ENCODE measurements at places on chromosomes 6 and 20.

GRCh38 chr6:106612671-106613416 lies 16.5 kb downstream of the RTN4IP1 start:
- no peak for DNase-seq

- no peak for DNase-seq
Measured at GRCh38 chr20:24587384-24588046, 118.1 kb downstream of the SYNDIG1 start.

- no peak for DNase-seq
Measured at GRCh38 chr20:17545127-17545526, 13.9 kb upstream of the BFSP1 start.

DNA sequence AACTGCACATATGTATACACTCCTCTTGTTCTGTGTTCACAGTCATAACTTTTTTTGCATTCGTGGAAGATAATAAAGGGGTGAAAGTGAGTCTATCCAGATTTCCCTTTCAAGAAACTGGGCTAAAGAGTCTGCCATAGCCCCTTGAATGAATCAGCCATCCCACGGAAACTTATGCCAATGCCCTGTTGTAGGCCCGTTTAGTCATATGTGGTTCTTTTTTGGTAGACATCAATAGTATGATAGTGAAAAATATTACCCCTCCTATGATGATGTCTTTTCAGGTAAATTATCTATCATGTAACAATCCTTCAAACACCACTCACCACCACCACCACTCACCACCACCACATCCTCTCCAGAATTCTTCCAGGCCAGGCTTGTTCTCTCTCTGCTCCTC lies 99.9 kb upstream of the MYLIP start:
- DNase-seq, result no peak

DNA sequence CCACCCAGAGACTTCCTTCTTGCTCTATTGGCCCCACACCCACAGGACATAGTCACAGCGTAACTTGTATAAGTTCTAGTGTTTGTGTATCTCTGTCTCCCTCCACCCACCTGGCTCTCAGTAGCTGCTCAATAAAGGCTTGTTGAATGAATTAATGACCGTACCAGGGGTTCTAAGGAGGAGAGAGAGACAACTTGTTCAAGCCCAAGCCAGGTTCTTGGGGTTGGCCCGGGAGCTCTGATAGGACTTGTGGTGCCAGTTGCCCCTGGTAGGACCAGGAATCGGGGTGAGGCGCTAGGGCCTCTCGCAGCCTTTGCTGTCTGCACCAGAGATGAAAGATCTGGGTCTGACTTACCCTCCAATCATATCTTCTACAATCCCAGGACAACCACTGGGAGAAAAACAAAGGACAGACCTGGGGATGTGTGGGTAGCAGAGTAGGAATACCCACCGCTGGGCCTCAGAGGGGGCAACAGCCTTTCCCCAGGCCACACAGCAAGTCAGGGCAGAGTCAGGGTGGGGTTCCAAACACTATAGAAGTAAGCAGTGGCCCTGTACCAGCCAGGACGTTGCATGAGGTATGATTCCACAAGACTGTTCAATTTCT lies 5.3 kb upstream of the TGM2 start:
- DNase-seq, result no peak

DNA sequence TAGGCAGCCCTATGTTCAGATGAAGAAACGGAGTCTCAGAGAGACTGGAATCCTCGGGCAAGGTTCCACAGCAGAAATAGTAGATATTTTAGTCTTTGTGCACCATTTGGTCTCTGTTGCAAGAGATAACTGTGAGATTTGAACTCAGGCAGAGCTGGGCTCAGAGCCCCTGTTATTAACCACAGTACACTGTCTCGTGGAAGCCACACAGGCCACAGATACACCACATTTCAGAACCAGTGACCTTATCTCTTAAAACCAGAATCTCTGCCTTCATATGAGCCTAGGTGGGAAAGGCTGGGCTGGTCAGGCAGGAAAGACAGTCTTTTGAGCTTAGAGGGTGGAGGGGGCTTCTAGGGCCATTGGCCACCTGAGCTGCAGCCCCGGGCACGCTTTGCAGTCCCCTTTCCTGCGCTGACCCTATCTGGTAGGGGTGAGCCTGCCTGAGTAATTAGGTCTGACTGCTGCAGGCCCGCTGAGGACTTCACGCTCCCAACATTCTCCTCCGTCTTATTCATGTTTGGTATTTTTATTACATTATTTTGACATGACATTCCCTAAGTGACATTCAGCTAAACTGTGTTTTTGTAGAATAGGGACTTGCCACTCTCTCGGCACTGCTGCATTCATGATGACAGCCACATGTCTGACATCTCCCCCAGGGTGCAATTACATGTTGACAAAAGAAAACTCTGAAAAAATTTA lies 71.1 kb downstream of the KCNB1 start:
- no peak for DNase-seq

DNA sequence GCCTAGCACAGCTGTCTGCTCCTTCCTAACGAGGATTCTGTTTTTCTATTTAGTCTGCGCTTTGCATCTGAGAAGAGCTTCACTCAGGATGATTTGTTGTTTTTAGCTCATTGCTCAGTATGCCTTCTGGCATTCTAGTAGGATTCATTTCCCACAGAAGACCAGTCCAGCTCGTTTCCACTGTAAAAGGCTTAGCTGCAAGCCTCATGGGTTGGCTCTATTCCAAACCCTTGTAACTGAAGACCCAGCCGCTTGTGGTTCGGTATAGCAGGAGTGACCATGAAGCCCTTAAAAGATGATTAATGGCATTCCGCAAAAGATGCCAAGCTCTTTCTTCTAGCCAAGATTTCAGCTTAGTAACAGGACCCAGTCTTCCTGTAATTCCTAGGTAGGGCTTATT lies 7.2 kb downstream of the ADGRF1 start:
- no peak for DNase-seq

DNA sequence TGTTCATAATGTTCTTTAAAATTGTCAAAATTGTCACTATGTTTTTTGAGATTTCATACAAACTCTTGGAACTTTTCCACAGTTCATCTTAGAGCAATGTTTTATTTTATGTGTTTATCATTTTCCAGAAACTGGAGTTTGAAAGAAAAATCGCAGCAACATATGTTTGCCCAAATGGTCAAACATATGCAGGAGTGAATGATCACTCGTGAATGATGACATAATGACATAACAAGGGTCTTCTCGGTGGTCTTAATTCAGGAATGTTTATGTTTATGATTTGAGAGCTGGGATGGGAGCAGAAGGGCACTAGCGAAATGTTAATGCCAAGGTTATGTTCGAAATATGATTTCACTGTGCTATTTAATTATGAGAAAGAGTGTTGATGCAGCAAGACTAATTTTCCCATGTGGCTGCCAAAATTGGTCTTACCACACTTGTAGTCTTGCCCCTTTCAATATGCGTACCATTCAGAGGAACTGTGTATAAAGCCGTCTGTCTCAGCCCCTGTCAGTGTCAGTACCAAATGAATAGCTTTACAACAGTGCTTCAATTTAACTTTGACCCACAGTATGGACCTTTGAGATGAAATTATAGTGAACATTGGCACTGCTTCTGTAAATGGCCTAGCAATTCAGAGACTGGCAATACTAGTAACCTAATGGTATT lies 152.3 kb downstream of the CARMIL1 start:
- no peak for DNase-seq

DNA sequence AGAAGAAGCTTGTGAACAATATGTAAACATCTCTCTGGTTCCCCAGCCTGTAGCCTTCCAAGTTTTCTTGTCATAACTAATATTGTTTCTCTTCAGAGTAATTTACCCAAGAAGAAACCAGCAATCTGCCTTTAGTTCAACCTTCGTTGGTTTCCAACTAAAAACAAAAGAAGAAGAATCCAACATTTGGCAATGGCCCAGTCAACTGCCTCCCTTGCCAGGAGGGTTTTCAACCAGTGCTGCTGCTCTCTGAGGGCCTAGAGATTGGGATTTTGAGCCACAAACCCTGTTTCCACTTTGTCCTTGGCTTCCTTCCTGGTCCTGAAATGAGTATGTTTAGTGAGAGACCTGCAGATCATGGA lies 395.8 kb upstream of the CNR1 start:
- DNase-seq, result no peak

GRCh38 chr20:845226-845868 lies 11.8 kb downstream of the FAM110A start:
- no peak for DNase-seq

GRCh38 chr6:112939563-112939962 lies 592.4 kb downstream of the RFPL4B start:
- no peak for DNase-seq

DNA sequence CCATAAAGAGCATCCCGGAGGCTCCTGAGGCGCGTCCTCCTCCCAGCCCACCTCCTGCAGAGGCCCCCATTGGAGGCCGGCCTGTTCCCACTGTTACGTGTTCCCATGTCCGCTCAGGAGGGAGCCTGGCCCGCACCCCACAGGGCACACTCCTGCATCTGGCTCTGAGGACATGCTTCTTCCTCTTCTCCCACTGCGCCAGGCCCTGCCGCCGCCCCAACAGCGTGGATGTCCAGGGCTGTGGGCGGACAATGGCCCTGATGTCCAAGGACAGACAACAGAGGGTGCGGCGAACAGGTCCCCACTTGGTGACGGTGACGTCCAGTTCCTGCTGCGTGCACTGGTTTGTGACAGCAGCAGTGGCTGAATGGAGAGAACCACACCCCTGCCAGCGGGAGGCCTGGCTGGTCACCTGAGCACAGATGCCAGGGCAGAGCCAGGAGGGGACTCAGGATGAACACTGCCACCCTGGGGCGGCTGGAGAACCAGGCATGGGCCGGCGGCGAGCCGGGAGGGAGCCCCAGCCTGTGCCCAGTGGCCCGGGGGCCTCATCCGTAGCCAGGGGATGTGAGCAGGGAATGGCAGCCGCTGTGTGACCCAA lies 26.6 kb downstream of the FRMD1 start:
- DNase-seq, result no peak

GRCh38 chr6:44522871-44523270 lies 135.4 kb downstream of the CDC5L start:
- no peak for DNase-seq

- no peak for DNase-seq
Measured at GRCh38 chr20:25032478-25033264, 25.3 kb downstream of the ACSS1 start.

GRCh38 chr6:3808199-3808598 lies 41.0 kb upstream of the FAM50B start:
- no peak for DNase-seq

DNA sequence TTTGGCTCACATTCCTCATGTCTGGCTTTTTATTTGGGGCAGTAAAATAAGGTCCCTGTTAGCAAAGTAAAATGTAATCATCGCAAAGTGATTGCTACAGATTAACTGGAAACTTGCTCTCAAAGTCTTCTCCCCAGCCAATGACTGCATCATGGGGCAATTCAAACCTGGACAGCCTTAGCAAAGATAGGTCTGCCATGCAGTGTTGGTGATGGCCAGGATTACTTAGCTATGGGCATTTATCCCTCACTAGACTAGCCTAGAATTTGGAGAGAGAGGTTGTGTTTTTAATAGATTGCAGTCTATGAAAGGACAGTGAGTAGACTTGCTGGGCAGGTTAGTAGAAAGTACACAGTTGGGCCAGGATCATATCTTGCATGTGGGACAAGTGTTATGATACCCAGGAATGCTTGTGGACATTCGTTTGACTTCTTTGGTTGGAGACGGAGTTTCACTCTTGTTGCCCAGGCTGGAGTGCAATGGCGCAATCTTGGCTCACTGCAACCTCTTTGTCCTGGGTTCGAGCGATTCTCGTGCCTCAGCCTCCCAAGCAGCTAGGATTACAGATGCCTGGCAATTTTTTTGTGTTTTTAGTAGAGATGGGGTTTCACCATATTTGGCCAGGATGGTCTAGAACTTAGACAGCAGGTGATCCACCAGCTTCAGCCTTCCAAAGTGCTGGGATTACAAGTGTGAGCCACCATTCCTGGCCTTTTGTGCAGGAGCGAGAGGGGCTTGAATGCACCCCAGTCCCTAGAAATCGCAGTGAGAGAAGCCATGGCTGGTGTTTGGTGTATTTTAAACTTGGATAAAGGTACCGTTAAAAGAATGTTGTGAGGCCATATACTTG lies 3.4 kb downstream of the RPS12 start:
- DNase-seq, result no peak

GRCh38 chr6:83893024-83893423 lies 33.5 kb downstream of the CYB5R4 start:
- DNase-seq, result no peak

GRCh38 chr20:24943731-24944130 lies 5.3 kb upstream of the CST7 start:
- no peak for DNase-seq

DNA sequence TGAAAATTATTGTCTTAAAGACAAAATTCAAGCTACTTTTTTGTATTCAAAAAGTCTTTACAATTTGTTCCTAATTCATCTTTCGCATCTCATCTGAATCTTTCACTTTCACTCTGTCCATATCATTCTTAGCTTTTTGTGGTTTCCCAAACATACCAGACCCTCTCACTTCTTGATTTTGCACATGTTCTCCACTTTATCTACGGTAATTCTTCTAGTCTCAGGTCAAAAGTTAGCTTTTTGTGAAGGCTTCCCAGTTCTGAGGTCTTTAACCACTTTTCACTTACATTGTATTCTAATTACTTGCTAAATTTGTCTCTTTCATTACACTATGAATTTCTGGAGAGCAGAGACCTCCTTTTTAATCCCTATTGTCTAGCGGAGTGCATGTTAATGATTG lies 34.6 kb upstream of the EPHA7 start:
- DNase-seq, result no peak

GRCh38 chr6:108596956-108597355 lies 36.2 kb downstream of the FOXO3 start:
- no peak for DNase-seq

- no peak for DNase-seq
Measured at GRCh38 chr20:61253640-61254511, 1.8 kb downstream of the CDH4 start.

DNA sequence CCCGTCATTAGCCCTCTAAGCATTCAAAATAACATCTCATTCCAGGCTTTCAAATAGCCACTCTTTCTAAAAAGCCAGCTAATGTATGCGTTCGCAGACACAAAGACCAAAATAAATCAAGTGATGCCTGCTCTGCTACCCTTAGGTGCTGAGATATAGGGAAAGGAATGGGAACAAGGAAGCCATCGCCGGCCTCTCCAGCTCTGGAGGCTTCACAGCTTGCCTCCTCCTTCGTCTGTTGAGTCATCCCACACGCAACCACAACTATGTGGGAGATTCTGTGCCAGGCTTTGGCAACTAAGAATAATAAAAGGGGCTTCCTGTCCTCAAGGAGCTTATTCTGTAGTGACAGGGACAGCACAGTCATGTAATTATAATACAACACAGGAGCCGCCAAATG lies 27.3 kb upstream of the SLC22A23 start:
- no peak for DNase-seq

GRCh38 chr6:140043762-140044378 lies 669.4 kb upstream of the CITED2 start:
- no peak for DNase-seq
